ENCODE measurements at places on chromosomes 2 and 18.

DNA sequence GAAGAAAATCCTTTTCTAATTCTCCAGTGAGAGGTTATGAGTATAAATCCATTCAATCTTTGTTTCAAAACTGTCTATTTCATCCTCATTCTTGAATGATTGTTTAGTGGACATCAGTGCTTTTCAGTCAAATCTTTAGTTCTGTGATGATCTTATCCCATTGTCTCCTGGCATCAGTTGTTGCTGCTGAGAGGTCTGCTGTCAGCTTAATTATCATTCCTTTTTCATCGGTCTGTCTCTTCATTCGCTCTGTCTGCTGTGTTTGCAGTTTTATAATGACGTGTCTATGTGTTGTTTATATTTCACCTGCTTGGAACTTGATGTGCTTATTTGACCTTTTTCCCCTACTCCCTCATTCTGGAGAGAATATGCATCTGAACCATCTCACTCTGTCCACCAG lies 69.2 kb upstream of the GLI2 start:
- DNase-seq, result no peak

DNA sequence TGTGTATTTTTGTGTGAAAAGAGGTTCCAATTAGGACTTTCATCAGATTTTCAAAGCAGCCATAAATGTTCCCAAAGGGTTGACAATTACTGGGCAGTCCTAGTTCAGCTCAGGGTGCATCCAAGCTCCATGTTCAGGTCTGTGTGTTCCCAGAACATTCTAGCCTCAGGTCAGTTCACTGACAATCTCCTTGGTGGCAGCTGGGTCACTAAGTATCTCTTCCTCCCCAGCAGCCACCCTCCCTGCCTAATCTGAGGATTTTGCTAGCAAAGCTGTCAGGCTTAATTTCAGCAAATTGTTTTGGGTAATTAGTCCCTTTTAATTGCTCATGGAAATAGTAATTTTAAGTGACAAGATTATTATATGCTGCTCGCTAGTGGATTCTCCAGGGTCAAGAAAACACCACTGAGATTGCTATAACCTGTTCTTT lies 29.8 kb downstream of the UPP2 start:
- DNase-seq, result no peak

GRCh38 chr2:120477831-120478481 lies 132.0 kb downstream of the INHBB start:
- DNase-seq, result no peak

DNA sequence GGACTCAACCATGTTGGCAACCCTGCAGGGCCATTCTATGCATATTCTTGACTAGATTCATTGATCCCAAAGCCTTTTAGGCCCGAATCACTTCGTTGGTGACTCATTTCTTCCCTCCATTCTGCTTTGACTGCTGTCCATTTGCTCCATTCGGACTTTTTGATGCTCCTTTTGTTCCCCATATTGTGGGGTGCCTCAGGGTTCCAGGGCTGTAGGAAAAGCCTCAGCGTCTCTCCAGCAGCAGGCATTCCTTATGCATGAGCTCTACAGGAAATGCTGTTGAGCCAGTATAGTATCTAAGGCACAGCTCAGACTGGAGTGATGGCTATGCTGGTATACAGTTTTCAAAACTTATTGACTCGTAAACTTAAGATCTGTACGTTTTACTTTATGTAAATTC lies 292.6 kb downstream of the PRKCE start:
- no peak for DNase-seq

- DNase-seq, result peak; percentile 24
Measured at GRCh38 chr2:69012310-69013141, 453 bp upstream of the ANTXR1 start.

All from CD4-positive, alpha-beta T cell treated with Interleukin-1 beta for 1 hour (primary cell).